ENCODE measurements at places on chromosomes 7 and 10.

GRCh38 chr7:155889636-155890511 lies 77.6 kb upstream of the SHH start:
- DNase-seq = no peak

- DNase-seq = no peak
Observed at GRCh38 chr10:84178160-84178609, 4.6 kb downstream of the GPR15LG start.

DNA sequence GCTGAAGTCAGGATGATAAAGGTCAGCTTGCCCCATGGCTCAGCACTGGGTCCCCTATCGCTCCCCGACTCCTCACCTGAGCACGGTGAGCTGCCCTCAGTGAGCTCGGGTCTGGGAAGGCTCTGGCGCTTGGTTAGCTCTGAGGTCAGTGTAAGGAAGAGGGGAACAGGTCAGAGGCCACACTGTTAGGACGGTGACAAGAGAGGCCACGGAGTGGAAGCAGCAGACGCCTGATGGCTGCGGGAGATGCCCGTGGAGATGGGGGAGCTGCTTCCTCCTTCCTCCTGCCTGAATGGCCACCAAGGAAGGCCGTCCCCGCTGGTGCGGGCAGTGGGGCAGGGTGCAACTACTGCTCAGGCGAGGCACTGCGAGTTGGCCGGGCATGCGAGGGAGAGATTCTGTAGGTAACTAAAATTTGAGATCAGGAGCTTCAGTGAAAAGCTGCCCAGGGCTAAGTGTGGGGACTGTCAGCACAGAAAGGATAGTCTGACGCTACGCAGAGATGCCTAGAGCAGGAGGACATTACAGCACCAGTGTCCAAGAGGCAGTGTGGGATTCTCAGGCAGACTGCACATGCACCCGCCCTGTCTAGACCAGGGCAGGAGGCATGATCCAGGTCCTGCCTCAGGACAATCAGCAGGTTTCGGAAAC lies 231.3 kb upstream of the GRB10 start:
- no peak for DNase-seq

- no peak for DNase-seq
Observed at GRCh38 chr7:74009719-74010118, 18.3 kb upstream of the ELN start.

DNA sequence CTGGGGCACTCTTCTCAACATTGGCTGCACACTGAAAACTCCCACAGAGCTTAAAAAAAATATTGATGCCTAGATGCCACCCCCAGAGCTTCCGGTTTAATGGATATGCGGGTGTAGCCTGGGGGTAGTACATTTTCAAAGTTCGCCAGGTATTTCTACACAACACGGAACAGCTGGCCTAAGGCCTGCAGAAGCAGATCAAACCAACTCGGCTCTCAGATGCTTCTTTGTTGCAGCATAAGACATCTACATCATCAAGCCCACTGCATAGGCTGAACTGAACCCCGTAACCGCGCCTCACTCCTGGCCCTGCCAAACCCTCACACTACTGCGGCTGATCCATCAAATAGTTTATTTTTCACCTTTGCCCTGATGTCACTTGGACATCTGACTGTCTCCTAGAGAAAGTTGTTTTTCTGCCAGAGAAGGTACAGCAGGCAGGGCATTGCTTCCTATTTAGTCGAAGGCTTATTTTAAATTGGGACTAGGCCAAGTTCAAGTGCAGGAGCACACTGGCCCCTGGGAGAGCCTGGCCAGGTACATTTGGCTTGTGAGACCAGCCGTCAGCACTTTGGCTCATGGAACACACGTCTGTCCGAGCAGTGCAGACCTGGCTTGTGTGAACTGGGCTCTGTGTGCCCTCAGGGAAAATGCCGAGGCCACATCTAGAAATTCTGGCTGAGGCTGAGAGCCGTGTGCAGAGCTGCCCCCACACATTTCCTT lies 113.3 kb downstream of the TACC2 start:
- DNase-seq = no peak

GRCh38 chr7:676972-677385 lies 49.5 kb upstream of the DNAAF5 start:
- no peak for DNase-seq

GRCh38 chr7:151437866-151438516 lies 1.9 kb downstream of the CRYGN start:
- DNase-seq = no peak

GRCh38 chr7:147796581-147796980 lies 794.0 kb upstream of the C7orf33 start:
- no peak for DNase-seq

DNA sequence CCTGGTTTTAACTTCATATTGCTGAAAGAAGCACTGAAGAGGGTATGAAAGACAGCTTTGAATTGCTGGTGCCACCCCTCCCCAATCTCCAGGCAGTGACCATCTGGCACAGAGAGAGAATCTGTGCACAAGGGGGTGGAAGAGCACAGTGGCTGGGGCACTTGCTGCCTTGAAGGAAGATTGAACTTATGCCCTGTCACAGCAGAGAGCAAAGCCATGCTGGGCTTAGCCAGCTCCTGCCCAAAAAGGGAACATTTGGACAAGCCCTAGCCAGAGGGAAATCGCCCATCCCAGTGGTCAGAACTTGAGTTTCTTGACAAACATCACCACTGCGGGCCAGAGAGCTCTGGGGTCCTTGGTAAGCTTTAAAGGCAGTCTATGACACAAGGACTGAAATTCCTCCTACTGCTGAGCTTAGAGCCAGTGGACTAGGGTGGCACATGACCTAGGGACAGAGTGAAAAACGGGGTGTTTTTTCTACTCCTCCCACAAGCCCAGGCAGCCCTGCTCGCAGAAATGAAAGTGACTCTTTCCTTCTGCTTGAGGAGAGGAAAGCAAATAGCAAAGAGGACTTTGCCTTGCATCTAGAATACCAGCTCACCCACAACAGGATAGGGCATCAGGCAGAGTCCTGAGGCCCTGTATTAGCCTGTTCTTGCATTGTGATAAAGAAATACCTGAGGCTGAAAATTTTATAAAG lies 257.2 kb downstream of the CTNNA3 start:
- no peak for DNase-seq

DNA sequence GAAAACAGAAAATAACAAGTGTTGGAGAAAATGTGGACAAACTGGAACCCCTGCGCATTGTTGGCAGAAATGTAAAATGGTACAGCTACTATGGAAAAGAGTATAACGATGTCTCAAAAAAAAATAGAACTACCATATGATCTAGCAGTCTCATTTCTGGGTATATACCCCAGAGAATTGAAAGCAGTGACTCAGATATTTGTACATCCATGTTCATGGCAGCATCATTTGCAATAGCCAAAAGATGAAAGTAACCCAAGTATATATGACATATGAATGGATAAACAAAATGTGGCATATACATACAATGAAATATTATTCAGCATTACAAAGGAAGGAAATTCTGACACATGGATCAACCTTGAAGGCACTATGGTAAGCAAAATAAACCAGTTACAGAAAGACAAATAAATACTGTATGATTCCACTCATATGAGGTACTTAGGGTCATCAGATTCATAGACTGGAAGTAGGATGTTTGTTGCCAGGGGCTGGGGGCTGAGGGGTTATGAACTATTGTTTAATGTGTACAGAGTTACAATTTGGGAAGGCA lies 4.9 kb downstream of the NRCAM start:
- DNase-seq = no peak

- no peak for DNase-seq
Observed at GRCh38 chr7:88337572-88337971, 30.9 kb upstream of the STEAP4 start.

DNA sequence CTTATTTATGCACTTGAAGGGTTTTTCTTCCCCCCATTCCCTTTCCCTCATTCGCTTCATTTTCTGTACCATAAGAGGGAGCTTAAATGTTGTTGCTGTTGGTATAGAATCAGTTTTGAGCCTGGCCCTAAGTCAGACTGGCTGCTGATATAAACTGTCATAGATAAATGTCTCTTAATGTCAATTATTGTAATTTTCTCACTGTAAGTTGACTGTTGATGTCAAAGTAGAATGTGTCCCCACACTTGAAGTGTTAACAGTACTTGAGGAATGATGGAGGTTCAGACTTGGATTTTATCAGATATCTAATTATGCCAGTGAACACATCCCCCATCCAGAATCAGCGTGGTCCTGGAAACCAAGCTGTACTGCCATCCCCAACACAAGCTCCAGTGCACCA lies 87.8 kb downstream of the PRR15 start:
- DNase-seq = no peak

- DNase-seq = peak; percentile 81
Observed at GRCh38 chr7:32506266-32507054, 11.2 kb downstream of the AVL9 start.
